Stimulated activated CD8-positive, alpha-beta memory T cell treated with anti-CD3 and anti-CD28 coated beads, Interleukin-12 subunit alpha, Interleukin-12 subunit beta, amount 100 ng/mL, for 4 hours (primary cell): ENCODE measurements at places on chromosomes 16 and 17.

DNA sequence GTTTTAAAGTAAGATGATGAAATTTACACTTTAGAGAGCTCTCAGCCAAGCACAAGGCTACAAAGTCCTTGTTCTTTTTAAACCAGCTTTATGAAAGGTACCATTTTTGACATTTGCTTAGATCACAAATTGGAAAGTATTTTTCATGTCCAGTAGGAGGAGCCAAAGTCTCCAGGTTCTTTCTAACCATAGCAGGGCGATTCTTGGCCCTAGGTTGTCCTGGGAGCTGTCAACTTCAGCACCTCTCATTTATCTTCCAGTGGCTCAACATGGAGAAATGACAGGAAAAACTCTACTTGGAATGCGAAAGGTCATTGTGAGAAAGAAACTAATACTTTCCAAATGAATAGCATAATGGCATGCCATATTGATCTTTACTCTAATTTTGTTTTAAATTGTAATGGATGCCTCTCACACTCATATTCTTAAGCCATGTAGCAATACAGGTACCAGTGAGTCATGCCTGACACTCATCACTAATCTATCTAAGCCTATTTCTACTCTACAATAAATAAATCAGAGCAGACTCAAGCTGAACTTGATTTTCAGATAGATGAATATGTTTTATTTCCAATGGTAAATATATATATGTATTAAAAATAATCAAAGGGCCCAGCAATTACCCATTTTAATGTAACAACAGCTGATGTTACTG lies 919.1 kb upstream of the EEF2KMT start:
- no peak for DNase-seq

DNA sequence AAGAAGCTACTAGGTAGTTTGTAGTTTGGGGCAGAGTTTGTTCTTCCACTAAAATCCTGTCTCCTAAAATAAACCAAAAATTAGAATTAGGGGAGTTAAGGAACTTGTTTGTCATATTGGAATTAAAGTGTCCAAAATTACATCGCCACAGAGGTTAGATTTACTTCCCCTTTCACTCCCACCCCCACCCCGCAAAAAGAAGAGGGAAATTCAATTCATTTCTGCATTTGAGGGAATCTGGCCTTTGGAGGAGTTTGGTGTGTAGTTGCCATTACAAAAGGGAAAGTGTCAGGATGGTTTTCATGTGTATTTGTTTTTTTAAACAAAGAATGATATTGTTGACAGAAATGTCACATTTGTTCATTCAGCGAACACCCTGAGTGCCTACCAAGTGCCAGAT lies 5.8 kb downstream of the TMEM97 start:
- DNase-seq, result no peak

DNA sequence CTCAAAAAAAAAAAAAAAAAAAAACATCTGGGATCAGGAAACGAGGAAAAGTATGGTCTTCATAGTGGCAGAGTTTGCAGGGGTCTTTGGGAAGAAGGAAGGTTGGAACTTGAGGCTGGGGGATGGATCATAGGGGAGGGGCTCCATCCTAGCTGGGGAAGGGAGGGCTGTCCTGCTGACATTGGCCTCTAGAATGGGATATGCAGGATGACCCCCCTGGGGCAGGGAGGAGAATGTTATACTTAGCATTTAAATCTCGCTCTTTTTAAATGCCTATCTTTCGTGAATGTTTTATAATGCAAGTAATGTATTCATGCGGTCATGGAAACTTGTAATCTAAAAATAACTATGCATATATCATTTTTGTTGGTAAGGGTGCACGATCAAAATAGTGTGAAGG lies 33.2 kb downstream of the TMEM235 start:
- DNase-seq, result no peak

DNA sequence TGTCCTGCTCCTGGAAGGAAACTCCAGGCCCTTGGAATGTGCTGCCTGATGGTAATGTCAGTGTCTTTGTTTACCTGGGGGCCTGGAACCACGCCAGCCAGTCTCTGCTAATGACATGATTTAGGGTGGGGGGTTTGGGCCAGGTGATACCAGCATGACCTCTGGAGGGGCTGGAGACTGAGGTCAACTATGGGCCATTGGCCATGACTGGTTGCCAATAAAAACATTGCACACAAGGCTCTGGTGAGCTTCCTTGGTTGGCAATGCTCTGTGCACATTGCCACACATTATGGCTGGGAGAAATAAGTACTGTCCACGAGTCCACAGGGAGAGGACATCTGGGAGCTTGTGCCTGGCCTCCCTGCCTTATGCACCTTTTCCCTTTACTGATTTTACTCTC lies 52.5 kb downstream of the LITAF start:
- DNase-seq, result no peak

DNA sequence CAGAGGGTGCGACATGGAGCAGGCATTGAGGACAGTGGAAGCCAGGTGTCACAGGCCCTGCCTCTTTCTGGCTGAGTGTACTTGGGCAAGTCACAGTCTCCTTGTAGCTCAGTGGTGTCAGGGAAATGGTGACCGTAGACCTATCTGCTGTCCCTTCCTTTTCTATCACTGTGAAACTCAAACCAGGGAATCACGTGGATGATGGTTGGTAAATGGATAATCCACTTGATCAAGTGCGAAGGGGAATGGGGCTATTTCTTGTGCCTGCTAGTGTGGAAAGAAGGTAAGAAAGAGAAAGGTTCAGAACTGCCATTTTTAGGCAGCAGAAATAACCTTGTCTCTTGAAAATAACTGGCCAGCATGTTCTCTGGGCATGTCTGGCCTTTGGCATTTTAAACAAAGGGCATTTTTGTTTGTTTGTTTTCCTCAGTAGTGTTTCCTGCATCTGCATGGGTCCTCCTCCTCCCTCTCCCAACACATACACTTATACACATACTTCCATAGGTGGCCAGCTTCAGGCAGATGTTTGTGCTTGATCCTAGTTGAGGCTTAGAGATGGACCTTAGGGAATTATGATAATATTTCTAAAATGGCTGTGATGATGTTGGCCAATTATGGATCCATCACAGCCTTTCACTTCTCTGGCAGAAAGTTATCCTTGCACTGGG lies 7.1 kb downstream of the TBX4 start:
- no peak for DNase-seq

DNA sequence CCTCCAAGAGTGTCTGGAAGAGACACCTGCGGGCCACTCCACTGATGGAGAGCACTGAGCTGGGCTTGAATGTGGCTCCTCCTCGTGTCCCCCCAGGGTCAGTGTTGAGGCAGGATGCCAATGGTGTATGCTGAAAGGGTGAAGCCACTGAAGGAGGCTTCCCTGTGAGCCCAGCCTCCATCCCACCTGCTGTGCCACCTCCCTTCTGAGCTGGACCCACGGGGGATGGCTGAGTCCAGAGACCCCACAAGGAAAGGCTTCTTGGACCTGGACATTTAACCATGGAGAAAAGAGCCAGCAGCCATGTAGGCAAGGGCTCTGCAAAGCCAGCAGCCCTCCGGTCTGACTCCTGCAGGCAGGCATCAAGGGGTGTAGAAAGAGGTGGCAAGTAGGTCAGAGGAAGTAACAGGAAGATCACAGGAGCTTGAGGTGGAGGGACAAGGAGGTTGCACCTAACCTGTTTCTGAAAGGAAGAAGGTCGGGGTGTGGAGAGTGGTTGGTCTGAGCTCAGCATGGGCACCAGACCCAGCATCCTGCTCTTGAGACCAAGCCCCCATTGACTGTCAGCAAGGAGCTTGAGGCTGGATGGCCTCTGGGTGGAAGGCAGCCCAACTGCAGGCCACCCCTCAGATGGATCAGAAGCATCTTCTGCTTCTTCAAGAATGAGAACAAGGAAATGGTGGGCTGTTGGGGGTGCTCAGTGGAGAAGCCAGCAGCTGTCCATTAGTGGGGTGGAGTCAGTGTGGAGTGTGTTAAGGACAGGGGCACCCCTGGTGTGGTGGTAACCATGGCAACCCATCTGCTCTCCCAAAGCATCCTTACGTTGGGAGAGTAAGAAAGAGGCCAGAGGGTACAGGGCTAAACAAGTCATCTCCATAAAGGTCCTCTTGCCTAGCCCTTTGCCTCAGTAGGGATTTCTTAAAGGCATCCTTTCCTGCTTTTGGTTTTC lies 80.7 kb downstream of the PLD6 start:
- no peak for DNase-seq

DNA sequence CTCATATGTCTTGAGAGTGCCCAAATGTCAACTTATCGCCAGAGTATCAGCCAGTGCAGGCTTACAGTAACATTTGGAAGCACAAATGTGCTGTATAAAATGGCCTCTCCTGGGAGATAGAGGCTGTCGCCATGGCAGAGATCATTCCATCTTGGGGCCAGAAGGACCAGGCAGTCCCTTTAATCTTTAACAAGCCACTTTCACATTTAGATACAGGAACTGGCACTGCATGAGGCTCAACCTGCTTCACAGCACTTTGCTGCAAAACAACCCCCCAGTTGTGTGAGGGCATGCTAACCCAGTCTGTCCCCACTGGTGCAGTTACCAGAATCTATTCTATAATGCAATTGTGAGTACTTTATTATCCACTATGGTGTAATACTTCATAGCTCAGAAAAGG lies 4.7 kb upstream of the RFFL start:
- no peak for DNase-seq

GRCh38 chr16:30041841-30042240 lies 10.8 kb upstream of the TLCD3B start:
- no peak for DNase-seq

DNA sequence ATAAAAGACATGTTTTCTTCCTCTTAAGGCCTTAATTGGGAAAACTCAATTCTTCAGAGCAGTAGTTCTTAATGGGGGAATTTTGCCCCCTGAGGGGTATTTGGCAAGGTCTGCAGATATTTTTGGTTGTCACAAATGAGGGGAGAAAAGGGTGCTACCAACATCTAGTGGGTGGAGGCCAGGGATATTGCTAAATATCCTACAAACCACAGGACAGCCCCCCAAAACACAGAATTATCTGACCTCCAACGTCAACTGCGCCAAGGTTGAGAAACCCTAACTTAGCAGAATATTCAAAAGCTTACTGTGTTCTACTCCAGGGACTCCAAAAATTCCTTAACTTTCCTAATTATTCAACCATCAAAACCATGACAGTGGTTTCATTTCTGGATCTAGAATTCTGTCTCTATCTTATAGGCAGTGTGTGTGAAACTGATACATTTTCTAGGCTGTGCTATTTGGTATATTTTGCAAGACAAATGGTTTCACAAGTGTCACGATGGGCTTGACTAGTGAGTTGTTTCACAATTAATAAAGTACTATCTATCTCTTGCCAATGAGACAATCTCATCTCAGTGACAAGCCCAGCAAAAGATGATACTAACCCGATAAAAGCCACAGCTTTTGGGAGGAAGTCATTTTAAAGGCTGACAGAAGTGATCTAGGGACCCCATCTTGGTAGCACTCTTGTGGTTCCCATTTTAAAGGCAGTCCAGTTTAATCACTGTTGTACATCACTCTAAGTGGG lies 14.7 kb downstream of the TXNDC11 start:
- no peak for DNase-seq

GRCh38 chr17:10099051-10099571 lies 99.3 kb downstream of the GAS7 start:
- no peak for DNase-seq

DNA sequence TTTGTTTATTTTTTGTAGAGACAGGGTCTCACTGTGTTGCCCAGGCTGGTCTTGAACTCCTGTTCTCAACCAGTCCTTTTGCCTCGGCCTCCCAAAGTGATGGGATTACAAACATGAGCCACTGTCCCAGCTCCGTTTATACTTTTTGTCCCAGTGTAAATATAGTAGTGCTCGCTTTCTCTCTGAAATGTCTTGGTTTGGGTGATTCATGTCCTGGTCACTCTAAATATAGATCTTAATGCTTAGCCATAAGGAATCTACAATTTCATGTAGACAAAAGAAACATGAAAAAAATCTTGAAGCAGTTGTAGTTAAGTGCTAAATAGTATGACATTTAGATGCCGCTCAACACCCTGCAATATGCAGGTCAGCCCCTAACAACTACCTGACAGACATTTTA lies 126.9 kb downstream of the KATNIP start:
- DNase-seq, result no peak

GRCh38 chr16:76157629-76158028 lies 119.6 kb upstream of the CNTNAP4 start:
- DNase-seq, result no peak
